Suppressor macrophage treated with lipopolysaccharide for 1 hour (primary cell): ENCODE measurements at places on chromosomes 12 and 14.

DNA sequence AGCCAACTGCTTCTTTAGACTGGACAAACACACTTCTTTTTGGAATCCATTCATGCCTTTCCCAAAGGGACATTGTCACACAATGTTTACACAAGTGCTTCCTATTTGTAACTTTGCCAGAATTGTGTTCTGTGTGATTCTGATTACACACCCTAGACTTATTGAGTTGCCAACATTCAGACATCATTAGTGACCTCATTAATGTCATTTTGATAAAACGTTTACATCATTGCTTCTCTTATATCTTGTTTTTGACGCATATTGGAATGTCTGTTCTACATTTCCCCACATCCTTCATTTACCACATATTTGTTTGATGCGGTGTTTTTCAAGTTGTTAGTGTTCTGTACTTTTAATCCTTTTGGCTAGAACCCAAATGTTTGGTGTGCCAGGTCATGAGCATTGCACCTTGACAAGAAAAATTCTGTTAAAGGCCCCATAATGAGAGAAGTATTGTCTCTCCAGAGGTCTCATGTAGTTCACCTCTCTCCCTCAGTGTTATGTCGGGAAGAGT, 305.5 kb downstream of the AEBP2 start:
- no peak for DNase-seq

DNA sequence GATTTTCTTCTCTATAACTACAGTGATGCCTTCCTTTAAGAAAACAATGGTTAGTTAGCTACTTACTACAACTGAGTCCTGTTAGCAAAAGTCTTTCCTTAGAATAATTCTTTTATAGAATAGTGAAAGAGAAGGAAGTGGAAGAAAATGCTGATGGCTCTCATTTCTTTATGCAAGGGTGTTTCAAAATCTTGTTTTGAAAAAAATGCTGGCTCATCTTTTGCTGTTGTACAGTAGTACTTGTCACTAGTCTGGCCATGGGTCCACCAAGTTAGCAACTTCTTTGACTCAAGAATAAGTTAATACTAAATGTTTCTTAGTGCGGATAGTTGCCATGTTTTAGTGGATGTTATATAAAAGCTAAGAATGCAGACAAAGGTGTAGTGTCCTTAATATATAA, 225.4 kb downstream of the PTPRO start:
- DNase-seq: peak; percentile 53

DNA sequence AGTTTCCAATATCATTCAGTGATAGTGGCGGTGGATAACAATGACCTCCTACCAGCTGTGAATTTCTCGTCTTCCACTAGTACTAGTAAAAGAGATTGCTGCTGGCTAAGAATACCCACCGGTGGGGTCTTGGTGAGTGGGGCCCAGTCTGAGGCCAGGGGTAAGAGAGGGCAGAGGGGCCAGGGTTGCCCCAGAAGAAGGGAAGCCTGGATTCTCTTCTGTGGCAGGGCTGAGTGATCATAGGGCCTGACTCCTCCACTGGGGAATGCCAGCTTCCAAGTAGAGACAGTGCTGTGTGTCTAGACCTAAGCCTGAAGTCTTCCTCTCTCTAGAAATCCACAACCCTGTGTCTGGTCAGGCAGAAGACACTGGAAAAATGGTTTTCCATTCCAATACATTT, 5.8 kb upstream of the TMEM63C start:
- no peak for DNase-seq

DNA sequence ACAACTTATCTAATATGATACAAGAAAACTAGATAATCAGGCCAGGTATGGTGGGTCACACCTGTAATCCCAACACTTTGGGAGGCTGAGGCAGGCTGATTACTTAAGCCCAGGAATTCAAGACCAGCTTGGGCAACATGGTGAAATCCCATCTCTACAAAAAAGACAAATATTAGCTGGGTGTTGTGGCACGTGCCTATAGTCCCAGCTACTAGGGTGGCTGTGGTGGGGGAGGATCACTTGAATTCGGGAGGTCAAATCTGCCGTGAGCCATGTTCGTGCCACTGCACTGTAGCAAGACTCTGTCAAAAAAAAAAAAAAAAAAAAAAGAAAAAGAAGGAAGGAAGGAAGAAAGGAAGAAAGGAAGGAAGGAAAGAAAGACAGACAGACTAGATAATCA, 27.0 kb downstream of the ZCRB1 start:
- DNase-seq: no peak

DNA sequence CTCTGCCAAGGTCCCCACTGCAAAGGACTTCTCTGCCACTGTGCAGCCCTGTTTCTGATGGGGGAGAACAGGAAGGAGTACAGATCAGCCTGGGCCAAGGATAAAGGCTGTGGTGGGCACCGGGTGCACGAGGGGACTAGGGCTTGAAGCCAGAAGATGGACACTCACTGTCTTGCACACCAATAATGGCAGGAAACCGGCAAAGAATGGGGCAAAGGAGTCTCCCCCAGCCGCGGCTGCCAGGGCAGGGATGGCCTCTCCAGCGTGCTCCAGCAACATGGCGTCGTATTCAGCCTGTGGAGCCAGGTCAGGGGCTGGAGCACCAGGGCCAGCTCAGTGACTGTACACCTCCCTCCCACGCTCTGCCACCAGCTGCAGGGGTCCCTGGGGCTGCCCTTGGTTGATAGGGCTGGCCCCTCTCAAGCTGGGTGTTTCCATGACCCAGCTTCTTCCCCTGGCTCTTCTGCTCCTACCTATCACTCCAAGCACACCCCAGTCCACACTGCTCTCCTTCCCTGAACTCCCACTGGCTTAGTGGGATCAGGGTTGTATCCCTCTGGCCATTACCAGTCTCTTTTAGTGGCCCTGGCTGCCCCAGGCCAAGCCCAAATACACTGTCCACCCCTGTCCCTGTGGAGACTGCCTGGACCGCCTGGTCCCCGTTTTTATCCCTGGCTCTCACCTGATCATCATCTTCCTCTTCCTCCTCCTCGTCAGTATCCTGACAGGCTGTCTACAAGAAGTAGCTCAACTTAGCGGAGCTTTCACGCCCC, 6.3 kb downstream of the IPO4 start:
- no peak for DNase-seq

DNA sequence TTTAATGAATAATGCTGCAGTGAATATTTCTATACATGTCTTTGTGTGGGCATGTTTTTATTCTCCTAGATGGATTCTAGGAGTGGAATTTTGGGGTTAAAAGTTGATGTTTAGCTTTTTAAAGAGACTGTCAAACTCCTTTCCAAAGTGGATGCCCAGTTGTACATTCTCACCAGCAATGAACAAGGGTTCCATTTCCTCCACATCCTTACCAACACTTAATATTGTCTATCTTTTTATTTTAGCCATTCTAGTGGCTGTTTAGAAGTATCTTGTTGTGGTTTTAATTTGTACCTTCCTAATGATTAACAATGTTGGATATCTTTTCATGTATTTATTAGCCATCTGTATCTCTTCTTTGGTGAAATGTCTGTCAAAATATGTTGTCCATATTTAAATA, 109.8 kb downstream of the SMOC1 start:
- no peak for DNase-seq

DNA sequence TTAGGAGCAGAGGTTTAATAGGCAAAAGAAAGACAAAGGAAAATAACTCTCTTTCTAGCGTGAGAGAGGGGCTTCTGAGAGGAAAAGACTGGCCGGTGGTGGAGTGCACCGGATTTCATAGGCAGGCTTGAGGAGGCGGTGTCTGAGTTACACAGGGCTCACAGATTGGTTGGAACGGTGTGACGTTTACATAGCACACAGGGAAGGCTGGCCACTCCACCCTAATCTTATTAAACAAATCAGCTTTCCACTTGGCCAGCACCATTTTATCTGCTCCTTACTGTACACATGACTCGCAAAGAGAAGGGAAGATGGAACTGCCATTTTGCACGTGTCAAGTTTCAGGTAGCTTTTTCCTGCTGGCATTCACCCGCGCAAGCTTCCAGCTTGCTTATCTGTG, 587.7 kb downstream of the RPL10L start:
- no peak for DNase-seq

- no peak for DNase-seq
Observed at GRCh38 chr14:103450416-103450815, 65.2 kb downstream of the MARK3 start.

DNA sequence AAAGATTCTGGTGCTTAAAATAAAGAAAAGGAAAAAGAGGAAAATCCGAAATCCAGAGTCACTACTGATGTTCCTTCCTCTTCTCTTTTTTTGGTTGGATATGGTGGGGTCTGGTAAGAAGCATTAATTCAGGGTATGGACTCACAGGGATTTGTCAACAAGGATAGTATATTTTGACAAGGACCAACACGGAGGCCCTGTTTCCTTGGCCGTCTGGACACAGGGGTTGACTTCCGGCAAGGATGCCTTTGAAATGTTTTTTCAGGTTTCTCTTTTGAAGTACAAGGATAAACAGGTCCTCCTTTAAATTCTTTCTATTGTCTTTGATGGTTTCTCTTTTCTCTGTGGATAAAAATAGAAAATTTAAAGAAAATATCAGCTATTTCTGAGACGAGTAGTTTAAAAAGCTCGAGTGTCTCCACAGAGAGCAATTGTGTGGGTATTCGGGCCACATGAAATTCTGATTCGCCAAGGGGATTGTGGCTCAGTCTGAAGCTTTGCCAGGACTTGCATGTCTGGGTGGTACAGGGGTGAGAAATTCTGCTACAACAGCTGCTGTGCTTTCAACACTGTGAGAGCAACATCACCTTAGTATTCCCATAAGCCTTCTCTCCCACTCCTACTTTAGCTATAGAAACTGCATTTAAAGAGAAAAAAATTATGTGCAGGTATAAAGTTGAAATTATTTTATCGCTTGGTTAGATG, 88.5 kb upstream of the CSRP2 start:
- DNase-seq: no peak

DNA sequence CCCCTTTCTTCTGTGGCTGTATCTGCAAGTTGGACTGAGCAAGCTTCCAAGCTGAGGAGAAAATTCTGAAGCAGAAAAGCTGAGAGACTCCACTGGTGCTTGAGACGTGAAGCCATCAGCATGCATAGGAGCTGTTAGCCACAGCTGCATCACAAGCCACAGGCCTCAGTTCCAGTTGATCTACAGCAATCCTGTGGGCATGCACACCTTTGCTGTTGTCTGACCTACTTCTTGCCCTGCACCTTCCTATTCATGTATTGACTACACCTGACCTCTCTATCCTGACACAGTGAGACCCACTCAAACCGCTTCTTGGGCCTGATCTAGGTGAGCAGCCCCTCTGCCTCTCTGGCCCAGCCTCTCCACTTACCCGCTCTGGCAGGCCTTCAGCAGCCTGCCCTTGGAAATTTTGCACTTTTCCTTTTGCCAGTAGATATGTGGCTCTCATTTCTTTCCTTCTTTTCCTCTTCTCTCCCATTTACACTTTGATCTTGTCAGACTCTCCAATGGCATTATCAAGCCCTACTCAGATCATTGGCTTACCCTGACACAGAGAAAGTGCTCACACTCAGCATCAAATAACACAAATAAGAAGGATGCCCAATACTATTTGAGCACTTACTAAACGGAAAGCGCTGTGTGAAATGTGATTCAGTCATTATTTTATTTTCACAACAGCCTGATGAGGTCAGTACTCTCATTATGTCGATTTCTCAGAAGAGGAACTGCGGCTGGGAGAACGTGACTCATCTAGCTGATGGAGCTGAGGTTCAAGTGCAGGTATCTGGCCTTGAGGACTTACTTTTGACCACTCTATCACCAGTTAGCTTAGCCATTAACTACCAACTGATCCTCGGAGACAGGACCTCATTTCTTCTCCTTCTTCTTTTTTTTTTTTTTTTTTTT, 21.9 kb upstream of the PTGR2 start:
- DNase-seq: peak; percentile 96

DNA sequence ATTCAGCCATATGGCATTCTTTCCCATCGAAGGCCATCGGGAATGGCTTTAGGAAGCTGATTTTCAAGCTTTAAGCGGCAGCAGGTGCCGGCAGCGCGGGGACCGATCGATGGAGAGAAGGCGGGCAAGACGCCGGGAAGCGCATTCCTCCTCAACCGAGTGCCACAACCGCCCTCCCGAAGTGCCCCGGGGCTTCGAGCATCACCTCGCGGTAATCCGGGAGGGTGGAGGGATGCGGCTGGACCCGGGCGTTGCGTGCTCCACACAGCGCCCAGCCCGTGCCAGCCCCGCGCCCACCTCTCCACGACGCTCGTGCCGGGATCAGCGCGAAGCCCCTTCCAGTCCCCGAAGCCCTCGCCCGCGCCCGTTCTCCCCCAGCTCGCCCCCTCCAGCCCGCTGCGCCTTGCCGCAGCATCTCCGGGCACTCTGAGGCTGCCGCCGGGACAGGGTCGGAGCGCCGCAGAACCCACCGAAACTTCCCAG, 3.2 kb downstream of the USP44 start:
- peak; percentile 31 for DNase-seq

- no peak for DNase-seq
Observed at GRCh38 chr14:50839048-50839447, 8.1 kb upstream of the NIN start.

DNA sequence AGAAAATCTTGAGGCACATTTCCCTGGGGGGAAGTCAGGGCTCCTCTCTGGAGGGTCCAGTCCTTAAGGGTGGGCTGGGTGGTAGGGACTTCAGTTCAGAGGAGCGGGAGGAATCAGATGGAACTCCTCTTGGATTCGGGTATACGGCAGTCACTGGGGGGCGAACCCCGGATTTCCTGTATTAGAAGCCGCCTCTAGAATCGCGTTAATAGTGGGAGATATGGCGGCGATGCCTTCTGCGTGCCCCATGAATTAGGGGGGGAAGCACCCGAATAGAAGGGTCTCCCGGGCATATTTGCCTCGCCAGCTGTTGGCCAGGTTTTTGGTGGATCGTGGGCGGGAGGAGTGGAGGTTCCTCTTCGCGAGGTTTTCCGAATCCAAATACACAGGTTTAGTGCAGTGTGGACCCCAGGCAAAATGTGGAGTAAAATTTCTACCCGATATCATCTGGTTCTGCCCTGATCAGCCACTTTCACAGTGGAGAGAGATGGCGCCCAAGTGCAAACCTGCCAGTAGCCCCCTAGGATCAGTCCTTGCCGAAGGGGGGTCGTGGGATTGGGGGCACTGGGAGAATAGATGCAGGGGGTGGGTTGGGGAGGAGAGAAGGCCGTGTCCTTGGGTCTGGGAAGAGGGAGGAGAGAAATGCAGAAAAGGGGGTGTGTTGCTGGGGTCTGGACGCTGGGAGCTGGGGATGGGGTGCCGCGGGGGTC, 628 bp downstream of the MEG3 start:
- no peak for DNase-seq

GRCh38 chr12:69639400-69640016, 28.8 kb upstream of the LRRC10 start:
- peak; percentile 82 for DNase-seq

DNA sequence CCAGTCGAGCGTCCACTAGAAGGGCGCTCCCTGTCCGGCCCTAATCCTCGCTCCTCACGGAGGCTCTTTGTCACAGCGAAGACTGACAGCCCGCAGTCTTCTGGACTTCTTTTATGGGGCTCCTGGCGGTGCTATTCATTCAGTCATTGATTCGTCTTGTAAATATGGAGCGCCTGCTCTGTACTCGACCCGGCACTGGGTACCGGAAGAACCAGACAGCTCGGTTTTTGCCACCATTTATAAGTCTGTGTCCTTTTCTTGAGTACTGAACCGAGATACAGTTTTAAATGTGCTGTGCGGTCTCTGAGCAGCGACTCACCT, 570 bp downstream of the DMAC2L start:
- no peak for DNase-seq
